ENCODE measurements at places on chromosomes 7 and 10.

DNA sequence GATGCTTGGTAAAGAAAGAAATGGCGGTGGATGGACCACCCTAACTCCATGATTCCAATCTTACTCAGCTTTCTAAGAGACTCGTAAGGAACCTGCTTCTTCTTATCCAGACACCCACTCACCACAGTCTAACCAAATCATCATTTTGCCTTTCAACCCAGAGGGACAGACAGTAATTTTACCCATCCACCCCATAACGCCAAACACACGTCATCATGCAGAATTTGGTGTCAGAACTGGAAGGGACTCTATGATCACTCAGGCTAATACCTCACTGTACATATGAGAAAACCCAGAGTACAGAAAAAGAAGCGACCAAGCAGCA, 388 bp downstream of the ECD start:
- no peak for DNase-seq

DNA sequence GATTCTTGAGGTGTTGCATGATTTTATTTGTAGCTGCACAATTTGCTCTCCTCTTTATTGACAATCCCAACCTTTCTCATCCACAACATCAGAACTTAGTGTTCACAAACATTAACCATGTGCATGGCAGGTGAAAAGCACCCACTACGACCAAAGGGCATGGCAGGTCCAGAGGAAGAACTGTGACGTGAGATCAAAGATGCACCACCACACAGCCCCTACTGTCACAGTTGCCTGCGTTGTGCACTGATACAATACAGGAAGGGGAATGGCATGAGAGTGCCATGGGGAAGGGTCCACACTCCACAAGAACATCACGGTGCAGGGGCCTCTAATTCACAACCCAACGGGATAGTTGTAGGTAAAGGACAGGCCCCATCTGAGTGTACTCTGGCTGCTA, 217.1 kb upstream of the PFKP start:
- DNase-seq, result no peak

DNA sequence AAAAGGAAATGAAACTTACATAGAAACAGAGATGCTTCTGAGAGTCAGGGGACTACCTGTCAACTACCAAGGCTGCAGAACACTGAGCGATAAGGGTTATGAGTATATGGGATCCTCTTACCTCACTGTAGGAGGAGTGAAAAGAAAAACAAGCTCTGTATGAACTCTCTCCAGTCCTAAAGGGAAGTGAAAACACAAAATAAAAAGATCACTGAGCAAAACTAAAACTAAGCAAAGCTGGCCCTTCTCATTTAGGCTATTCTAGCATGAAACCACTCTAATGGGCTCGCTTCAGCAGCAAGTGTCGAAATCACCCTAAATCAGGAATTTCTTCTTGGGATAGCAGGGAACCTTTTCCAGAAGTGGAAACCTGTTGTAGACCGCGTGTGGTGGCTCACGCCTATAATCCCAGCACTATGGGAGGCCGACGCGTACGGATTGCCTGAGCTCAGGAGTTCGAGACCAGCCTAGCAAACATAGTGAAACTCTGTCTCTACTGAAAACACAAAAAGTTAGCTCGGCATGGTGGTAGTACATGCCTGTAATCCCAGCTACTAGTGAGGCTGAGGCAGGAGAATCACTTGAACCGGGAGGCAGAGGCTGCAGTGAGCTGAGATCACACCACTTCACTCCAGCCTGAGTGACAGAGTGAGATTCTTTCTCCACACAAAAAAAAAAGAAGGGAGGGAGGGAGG, 27.0 kb downstream of the DCLRE1C start:
- DNase-seq, result no peak

- no peak for DNase-seq
Observed at GRCh38 chr7:117025891-117026290, 72.6 kb downstream of the ST7 start.

GRCh38 chr10:132724446-132724845, 61.5 kb downstream of the NKX6-2 start:
- no peak for DNase-seq

GRCh38 chr7:24740871-24741270, 16.4 kb downstream of the GSDME start:
- DNase-seq, result no peak

DNA sequence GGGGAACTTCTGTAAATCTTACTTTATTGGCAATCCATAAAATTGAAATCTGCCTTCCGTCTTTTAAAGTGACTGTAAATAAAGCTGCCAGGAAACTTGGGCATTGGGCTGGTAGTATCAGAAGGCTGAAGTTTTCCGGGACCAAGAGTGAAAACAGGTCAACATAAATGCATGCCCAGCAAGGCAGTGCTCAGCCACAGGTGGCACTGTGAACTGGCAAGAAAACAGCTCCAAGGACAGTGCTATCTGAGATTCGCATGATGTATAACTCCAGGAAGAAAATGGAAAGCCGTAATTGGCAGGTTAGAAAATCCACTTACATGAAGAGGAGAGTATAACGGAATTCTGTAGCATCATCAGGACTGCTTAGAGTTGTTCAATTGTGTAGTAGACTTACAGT, 1.9 kb upstream of the INSYN2A start:
- no peak for DNase-seq

DNA sequence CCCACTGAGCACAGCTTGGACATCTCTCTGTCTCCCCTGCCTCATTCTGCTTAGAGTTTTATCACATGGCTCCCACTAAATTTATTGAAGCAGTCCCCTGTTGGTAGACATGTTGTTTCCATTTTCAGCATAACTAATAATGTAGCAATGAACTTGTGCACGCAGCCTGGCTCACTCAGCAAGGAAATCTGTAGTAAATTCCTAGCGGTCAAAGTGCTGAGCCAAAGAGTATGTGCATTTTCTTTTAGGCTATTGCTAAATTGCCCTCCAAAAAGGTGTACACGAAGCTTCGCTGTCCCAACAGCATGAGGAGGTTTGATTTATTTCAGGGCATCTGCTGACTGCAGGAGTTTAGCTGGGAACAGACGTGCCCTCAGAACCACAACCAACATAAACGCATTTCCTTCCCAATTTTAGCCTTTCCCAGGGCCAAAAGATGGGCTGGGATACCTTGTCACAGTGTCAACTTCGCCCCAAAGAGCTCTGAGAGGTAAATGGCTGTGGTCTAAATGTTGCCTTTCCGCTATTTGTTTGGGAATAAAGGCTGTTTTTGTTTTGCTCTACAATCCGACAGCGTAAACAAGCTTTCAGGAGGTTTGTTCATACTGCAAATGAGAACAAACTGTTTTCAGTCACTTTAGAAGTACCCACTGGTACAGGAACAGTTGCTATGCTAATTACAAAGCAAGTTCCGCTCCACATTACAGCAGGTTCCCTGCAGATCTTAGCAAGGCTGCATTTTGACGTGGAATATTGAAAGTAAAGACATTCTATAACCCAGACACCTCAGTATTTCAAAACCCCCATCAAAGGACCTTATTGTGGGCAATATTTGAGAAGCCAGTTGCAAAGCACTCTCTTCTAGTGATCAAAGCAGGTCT, 16.8 kb downstream of the VSIR start:
- no peak for DNase-seq

- no peak for DNase-seq
Observed at GRCh38 chr7:121261207-121261884, 67.5 kb upstream of the WNT16 start.

DNA sequence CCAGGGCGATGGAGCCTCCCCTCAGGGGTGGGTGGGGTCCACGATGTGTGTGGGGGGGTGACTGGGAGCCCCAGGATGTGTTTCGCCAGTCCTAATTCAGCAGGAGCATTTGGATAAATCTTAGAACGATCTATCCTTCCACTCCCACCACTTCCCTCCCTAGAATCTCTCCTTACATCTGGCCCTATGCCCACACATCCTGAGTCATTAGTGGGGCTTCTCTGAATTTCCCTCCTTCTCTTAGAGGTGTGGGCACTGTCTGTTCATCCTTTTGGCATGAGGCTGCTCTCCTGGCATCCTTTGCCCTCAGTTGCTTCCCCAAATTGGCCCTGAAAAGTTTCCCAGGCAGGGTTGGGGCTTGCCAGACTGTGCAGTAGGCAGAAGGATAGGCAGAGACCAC, 1.6 kb downstream of the GHRHR start:
- no peak for DNase-seq

GRCh38 chr7:85119934-85120333, 66.9 kb downstream of the SEMA3D start:
- no peak for DNase-seq

GRCh38 chr10:29635711-29636144, 957 bp upstream of the SVIL start:
- peak; percentile 53 for DNase-seq

DNA sequence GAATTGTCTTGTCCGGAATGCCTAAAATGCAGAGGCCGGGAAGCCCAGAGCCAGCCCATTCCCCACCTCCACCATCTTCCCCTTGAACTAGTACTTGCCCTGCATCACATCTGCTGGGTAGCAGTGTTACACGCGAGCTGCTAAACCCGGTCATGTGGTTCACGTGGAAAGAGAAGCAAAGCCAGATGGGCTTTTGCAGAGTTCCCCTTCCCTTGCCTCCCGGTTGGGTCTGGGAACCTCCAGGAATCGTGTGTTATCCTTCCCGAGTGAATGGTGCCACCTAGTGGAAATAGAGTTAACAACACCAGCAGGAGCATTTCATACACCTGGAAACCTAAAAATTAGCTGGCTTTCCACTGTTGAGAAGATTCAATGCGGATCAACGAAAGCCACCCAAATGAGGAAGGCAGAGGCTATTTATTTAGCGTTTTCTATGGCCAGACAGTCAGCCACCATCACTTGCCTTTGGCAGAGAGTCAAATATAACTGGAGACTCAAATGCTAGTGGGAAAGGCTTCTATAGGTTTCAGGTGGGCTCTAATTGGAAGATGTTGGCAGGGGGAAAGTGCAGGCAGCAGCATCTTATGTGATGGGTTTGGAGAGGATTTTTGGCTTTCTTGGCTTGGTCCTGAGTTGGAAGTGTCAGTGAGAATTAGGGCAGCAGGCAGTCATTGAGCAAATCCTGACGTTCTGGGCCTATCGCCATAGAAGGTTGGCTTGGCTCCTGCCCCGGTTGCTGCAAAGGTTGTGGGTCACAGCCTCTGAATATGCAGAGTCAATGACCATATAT, 12.9 kb upstream of the DENND2A start:
- DNase-seq, result no peak

GRCh38 chr10:49649294-49649693, 30.2 kb upstream of the C10orf53 start:
- DNase-seq, result peak; percentile 45

DNA sequence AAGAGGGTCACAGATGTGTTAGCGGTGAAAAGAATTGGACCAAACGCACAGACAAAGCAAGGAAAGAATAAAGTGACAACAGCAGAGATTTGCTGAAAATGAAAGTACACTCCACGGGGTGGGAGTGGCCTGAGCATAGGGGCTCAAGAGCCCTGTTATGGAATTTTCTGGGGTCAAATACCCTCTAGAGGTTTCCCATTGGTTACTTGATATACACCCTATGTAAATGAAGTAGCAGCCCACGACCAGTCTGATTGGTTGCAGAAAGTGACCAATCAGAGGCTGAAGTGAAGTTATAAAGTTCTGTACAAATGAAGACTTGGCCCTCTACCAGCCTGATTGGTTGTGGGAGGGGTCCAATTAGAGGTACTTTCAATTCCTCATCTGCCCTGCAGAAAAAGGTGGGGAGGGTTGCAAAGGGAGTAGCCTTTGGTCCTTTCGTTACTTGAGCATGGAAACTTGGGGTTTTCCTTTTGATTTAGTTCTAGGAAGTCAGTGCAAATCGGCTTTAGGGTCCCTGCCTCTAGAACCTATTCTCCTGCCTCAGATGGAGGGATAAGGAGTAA, 125.6 kb upstream of the PRPS1L1 start:
- no peak for DNase-seq

DNA sequence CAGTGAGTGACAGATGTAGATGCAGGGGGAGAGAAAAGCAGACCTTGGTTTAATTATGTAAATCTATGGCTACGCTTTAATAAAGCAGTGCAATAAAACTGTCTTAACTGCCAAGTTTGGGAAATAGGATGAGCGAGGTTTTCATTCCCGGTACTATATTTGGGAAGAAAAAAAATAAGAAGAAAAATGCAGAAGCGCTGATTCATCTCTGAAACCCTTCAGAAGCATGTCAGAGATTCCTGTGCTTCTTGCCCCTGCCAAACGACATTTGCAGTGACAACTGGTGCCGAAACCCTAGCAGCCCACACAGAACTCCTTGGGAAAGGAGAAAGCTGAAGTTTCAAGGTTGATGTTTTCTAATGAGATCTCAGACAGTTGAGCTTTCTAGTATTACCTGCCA, 380.7 kb downstream of the REEP3 start:
- no peak for DNase-seq

GRCh38 chr7:150945171-150945852, 32.8 kb downstream of the KCNH2 start:
- no peak for DNase-seq

- DNase-seq, result no peak
Observed at GRCh38 chr7:124459101-124460055, 306.2 kb downstream of the GPR37 start.

DNA sequence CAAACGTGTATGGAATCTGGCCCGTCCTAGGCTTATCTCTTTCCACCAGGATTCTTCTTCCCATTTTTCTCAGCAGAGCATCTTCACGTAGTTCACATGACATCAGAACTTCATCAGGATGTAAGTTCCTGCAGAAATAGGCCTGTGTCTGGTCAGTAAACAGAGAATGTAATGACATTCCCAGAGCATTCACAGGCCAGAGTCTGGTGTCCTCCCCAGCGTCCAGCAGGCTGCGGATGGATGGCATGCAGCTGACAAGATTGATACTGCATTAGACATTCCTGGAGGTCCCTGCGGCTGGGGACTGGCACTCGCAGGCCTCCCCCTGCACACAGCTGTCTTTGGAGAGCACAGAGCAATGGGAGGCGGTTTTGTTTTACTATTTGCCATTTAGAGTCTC, 28.7 kb downstream of the MGMT start:
- DNase-seq, result no peak

GRCh38 chr7:136869991-136870865, 1.8 kb downstream of the CHRM2 start:
- DNase-seq, result no peak

DNA sequence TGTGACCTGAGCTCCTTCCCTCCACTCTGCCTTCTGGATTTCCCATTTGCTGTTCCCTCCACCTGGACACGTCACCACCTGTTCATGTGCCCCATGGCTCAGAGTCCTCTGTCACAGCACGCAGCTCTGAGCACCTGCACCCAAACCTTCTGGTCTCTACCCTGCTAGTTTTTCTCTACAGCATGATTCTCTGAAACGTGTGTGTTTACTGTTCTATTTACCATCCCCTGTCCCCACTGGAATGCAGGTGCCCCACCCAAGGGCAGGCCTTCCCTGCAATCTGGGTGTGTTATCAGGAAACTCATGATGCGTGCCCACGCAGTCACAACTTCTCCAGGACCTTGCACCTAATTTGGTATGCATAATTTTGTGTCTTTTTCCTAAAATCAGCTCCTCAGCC, 284.4 kb upstream of the IGFBP3 start:
- DNase-seq, result no peak

- no peak for DNase-seq
Observed at GRCh38 chr10:125001313-125002046, 59.6 kb downstream of the ZRANB1 start.

GRCh38 chr10:106189292-106189691, 975.2 kb downstream of the SORCS1 start:
- no peak for DNase-seq

GRCh38 chr7:95840953-95841950, 68.9 kb downstream of the DYNC1I1 start:
- DNase-seq, result no peak
